Stomach (tissue), 19 donors: ENCODE measurements at places on chromosomes 1 and 21. TPM values are rescaled to one million over a fixed set of nuclear protein-coding genes. Genes with fewer than 3 reads are reported as not detected.

DNA sequence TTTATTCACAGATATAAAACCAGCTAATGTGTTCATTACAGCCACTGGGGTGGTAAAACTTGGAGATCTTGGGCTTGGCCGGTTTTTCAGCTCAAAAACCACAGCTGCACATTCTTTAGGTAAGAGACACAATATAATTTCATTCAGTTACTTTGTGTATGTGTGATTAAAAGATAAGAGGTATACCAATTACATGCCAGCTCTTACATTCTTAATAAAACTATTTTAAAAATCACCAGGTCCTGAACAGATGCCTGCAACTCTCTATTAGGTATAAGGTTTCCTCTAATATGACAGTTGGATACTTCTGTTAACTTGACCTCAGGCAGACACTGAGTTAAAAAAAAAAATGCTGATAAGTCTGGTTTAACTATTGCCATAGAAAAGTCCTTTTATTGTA lies 122.1 kb downstream of the NEK7 start:
- DNase-seq, result no peak

DNA sequence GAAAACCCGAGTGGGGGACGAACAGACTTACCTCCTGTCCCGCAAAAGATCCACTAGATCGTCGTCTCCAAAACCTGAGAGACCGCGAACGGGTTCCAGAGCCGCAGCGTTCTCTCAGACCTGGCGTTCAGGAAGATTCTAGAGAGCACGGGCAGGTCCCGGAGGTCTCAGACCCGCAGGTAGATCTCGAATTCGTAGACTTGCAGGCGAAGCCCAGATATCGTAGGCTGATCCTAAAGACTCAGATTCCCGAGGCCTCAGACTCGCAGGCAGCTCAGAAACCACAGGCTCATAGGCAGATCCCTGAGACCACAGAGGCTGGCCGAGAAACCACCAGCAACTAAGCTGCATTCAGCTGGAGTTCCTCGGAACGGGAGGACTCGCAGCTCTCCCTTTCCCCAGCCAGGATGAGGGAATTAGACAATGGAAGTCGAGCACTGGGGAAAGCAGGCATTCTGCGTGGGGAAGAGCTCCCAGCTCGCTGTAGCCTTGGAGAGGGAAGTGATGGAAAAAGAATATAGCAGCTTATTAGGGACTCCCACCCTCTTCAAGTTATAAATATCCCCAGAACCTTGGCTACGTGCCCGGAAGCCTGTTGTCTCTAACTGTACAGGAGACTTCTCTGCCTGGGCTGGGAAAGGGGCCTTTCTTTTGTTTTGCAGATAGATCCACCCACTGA lies at the start of gene ZNF436:
Gene ZNF436, minus strand, starts transcription at position 502 of the 679 bp plus-strand sequence. CDS start 1,831 bp downstream, outside the sequence.
- peak; percentile 77 for DNase-seq

- no peak for DNase-seq
Measured at GRCh38 chr1:101526813-101527212, 290.0 kb downstream of the S1PR1 start.

DNA sequence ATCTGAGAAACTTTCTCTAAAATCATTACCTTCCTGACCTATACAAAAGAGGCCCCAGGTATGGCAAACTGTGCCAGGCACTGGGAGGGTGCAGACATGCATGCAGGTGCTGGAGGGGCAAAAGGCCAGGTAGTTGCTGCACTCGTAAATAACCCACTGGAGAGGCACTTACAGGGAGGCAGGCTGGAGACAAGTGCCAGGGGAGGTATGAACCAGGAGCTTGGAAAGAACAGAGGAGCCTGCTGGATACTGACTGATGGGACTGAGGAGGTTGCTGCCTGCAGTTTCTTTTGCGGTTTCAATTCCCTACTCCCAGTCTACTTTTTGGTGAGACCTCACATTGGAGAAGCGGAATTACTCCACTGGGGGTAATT lies 113.9 kb downstream of the DSCAM start:
- no peak for DNase-seq

DNA sequence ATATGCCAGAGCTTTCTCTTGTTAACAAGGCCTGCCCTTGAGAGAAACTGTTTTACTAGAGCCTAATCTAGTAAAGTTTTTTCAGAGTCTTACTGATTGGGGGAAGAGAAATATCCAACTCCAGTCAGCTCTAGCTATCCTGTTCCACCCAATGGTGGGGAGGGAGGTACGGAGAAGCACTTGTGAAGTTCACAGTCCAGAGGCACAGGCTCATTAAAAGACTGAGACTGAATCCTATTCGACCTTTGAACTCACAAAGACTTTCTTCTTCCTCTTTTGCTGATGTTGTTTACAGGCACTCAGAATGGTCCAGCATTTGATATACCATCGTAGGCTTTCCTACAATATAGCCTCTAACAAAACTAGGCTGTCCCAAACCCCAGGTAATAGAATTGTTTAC lies 15.5 kb upstream of the SFT2D2 start:
- no peak for DNase-seq

DNA sequence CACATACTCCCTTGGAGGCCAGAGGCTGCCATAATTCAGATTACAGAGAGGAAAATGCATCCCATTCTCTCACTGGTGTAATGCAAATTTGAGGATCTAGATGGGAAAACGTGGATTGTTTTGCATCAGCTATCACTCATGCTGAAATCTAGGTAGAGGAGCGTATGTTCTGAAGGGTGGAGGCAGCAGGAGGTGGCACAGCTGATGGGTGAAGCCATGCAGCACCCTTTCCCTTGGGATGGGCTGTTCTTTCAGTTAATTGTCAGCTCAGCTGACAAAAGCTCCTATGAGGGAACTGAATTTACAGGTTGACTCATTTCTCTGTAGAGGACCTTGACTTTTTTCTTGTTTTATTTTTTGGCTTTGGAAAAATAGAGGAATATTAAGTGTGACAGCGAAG lies 41.8 kb downstream of the CAMTA1 start:
- DNase-seq, result no peak

- DNase-seq, result no peak
Measured at GRCh38 chr1:246815693-246816270, 91.6 kb downstream of the SCCPDH start.

GRCh38 chr1:15836772-15837669 lies 10.5 kb upstream of the SPEN start:
- DNase-seq, result peak; percentile 34

DNA sequence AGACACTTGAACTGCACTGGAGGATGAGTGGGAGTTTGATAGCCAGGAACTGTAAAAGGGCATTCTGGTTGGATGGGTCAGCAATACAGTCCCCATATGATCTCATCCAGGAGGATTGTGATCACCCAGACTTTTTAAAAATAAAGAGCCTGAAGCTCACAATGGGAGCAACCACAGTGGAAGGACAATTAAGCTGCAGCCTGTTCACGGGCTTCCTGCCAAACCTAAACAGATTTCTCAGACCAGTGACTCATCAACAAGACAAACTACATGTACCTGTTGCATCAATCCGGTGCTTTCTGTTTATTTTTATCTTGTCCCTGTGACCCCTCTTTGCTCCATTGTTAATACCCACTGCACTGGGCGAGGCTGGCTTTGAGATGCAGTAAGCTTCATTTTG lies 52.3 kb downstream of the PAPPA2 start:
- DNase-seq, result no peak

DNA sequence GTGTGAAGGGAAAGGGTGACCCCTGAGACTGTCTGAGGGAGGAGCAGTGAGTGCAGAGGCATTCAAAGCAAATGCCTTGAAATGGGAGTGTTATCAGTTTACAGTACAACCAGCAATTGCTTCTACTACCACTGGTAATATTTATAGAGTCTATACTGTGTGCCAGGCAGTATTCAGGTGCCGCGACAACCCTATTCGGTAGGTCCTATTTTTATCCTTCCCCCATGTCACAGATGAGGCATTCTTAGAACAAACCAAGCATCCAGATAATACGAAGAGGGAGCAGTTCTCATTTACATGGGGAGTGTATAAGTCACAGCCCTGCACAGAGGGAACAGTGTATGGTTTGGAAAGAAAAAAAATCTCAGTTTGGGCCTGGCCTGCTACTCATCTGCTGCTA lies 18.3 kb downstream of the ROR1 start:
- DNase-seq, result no peak

DNA sequence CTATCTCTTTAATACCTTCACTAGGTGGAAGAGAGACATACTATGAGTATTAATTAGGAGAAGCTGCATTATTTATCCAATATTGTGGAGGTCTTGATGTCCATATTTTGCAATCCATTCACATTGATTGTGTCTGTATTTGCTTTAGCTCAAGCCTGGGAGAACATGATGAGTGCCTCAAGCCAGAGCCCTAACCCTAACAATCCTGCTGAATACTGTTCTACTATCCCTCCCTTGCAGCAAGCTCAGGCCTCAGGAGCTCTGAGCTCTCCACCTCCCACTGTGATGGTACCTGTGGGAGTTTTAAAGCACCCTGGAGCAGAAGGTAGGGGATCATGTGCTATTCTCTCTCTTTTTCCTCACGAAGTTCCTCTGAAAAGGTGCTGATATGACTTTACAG lies 99.5 kb downstream of the CC2D1B start:
- DNase-seq, result no peak

DNA sequence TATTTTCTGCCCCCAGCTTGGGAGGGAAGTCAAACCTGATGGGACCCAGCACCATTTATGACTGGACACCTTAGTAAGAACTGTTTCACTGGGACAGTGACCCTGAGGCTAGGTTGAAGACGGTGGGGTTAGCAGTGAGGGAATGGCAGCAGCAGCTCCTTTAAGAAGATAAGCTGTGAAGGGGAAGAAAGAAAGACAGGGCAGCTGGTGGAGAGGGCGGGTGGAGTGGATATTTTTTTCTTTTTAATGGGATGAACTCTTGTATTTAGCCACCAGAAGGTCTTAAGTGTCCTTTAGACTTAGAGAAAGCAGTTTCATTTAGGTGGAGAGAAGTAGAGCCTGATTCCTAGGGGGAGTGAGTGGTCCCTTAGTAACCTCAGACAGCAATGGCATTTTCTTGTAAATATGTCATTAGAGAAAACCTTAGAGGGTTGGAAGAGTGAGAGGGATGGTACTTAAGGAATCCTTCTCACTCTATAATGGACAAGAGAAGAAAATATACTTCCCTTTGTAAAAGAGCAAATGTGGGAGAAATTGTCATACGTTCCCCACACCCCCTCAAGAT lies 187.5 kb downstream of the HHAT start:
- DNase-seq, result no peak

- peak; percentile 36 for DNase-seq
Measured at GRCh38 chr1:20366463-20367115, 75.9 kb downstream of the VWA5B1 start.

GRCh38 chr1:203371288-203371687 lies 20.4 kb upstream of the FMOD start:
- DNase-seq, result no peak

DNA sequence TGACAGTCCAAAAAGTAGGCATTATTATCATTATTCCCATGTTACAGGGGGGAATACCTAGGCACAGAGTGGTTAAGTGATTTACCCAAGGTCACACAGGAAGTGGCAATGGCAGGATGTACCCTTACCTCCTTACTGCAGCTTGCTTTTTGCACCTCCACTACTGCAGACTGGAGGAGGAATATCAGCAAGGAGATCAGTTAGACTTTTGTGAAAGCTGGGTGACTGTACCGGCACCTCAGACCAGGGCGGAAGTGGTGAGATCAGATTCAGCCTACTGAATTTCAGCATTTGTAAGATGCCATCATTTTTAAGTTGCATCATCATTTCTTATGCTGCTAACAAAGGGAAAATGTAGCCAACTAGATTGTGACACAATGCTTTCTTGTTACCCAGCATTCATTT lies 4.5 kb downstream of the ADARB1 start:
- peak; percentile 58 for DNase-seq

- no peak for DNase-seq
Measured at GRCh38 chr21:14600569-14601297, 54.6 kb upstream of the SAMSN1 start.

DNA sequence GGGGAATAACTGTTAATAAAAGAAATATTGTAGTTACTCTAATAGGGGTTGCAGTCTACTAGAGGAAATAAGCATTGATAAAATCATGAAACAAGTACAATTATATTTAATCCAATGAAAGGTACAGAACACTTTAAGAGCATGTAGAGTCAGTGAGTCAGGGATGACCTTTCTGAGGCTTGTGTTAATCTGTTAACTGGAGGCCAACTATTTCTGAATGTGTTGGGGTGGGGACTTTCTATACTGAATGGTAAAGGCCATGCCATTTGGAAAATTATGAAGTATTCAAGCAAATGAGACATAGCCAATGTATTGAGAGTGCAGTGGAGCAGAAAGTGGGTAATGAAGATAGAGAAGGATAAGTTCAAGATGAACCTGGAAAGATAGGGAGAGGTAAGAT lies 646.2 kb downstream of the ADGRL2 start:
- no peak for DNase-seq

GRCh38 chr21:45893740-45894449 lies 87.7 kb upstream of the COL6A1 start:
- no peak for DNase-seq

DNA sequence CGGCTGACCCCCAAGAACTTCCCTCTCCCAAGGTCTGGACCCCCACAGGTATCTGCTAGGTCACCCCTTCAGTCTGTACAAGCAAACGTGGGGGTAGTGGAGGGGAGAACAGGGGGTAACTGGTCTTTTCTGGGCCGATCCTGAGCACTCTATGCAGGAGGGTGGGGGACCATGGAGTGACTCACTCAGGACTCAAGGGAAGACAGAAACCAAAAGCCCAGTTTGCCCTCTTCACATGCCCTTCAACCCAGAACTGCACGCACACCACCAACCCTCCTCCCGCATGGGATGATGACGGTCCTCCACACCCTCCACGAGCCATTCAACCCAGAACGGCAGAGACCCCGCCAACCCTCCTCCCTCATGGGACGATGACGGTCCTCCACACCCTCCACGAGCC lies 53.6 kb upstream of the GPR153 start:
- DNase-seq, result no peak

DNA sequence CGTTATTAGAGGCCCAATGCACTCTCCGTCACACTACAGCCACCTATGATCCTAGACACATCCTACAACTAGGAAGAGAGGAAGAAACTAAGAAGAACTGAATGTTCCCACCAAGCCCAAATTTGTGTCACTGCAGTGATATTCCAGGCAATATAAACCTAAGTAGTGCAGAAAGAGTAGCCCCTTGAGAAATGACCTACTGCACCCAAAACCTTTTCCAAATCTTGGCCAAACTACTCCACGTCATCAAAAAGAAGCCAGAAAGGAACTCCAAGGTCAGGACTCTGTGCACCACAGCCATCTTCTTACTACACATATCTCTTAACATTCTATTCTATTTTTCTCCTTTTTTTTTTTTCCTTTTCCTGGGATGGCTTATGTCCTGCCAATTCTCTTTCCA lies 60.2 kb downstream of the ADAMTS1 start:
- DNase-seq, result no peak

DNA sequence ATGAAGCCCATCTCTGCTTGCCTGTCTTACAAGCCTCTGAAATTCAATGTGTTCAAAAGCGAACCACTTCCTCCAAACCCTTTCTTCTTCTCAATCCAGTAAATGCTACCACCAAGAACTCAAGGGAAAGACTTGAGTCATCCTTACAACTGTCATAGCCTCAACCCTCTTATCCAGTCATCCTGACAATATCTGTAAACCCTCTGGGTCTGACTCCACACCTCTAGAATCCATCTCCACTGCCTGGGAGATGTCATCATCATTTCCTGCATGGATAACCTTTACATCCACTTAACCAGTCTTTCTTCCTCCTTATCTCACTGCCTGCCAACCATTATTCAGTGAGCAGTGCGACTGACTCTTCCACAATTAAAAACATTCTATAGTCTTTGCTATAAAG lies 441.1 kb downstream of the SETD4 start:
- no peak for DNase-seq

ZFP69 gene
- total RNA-seq, result 1.8 TPM

S100A8 gene
- not detected for total RNA-seq

FNDC5 gene
- total RNA-seq, result not detected

RBM11 gene
- total RNA-seq, result 1.5 TPM

ZBTB8A gene
- total RNA-seq, result 0.87 TPM

TGFB2 gene
- not detected for total RNA-seq
